GM12878 (cell line): ENCODE measurements at places on chromosomes 2 and 18. TPM values are rescaled to one million over a fixed set of nuclear protein-coding genes. Genes with fewer than 3 reads are reported as not detected.

COL3A1 gene
- polyA plus RNA-seq: 0.27 and 0.32 TPM in 2 replicates

C2orf78 gene
- polyA plus RNA-seq: 0.52 and 0.53 TPM in 2 replicates

CYS1 gene
- 0.79 and 1.3 TPM in 2 replicates for polyA plus RNA-seq

BOK gene
- polyA plus RNA-seq: 0.12 TPM in 1 of 2 replicates, not detected in the other

COL4A4 gene
- 2.2 and 2.3 TPM in 2 replicates for polyA plus RNA-seq

CRYGC gene
- polyA plus RNA-seq: not detected in 2 replicates

FANCL gene
- polyA plus RNA-seq: 54.1 and 55.8 TPM in 2 replicates

ZNF521 gene
- polyA plus RNA-seq: not detected in 2 replicates
